B cell (primary cell): ENCODE measurements at places on chromosomes 16 and 17.

- DNase-seq = peak; percentile 32
Measured at GRCh38 chr16:88744577-88745521, 38.5 kb downstream of the CTU2 start.

GRCh38 chr17:82864713-82865248 is 25.0 kb upstream of the ZNF750 start:
- DNase-seq = no peak

GRCh38 chr16:50887500-50888298 is 145.8 kb downstream of the CYLD start:
- DNase-seq = no peak

DNA sequence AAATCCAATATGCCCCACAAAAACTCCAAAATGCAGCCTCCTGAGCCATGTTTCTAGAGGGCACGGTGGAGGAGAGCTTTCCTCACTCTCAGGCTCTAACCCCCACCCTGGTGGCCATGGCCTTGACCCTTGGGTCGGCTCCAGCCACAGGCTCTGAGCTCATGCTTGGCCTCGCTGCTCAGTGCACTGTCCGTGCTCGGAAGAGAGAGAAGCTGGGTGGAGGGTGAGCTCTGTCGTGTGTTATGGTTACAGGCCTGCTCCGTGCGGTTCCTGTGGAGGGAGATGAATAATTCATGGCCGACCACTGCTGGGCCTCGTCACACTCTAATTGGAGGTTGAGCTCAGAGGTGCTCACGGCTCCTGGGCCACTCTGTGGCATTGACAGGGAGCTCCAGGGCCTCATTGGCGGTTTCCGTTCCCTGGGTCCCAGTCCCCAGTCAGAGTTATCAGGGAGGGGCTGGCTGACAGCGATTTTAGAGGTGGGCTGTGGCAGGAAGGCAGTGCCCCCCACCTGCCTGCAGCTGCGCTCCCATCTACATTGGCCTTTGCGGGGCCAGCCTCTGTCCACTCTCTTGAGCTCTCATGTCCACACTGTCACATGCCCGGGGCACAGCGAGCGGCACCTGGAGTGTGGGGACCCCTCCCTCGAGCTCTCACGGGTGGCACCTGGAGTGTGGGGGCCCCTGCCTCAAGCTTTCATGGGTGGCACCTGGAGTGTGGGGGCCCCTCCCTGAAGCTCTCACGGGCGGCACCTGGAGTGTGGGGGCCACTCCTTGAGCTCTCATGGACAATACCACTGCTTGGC is 24.9 kb downstream of the ACSF3 start:
- DNase-seq = no peak

DNA sequence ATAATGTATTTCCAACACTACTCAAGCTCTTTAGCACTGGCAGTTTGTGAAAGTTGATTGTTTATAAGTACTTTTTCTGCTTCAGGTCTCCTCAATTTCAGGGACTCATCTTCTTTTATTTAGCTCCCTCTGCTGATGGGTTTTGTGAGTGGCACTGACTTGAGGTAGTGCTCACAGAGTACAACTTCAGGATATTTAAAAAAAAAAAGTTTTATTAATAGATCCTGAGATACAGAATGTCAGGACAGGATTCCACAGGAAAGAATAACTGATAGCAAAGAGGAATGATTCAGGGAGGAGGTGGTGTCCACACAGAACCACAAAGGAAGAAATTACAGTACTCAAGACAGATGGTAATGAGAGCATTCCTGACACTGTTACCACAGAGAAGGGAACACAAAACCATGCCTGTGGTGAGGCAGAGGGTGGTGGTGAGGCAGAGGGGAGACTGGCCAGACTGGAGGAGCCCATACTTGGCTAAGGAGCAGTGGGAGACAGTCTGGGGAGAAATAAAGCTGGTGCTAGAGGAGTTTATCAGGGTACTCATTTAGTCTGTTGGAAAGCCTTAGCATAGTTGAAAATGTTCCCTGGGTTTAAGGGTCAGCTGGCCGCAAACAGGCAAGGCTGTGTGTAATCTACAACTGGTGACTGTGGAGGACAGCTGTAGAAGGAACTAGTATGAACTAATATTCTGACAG is 63.7 kb downstream of the SPAG9 start:
- peak; percentile 61 for DNase-seq

- DNase-seq = no peak
Measured at GRCh38 chr17:9195411-9195810, 174.1 kb downstream of the NTN1 start.

DNA sequence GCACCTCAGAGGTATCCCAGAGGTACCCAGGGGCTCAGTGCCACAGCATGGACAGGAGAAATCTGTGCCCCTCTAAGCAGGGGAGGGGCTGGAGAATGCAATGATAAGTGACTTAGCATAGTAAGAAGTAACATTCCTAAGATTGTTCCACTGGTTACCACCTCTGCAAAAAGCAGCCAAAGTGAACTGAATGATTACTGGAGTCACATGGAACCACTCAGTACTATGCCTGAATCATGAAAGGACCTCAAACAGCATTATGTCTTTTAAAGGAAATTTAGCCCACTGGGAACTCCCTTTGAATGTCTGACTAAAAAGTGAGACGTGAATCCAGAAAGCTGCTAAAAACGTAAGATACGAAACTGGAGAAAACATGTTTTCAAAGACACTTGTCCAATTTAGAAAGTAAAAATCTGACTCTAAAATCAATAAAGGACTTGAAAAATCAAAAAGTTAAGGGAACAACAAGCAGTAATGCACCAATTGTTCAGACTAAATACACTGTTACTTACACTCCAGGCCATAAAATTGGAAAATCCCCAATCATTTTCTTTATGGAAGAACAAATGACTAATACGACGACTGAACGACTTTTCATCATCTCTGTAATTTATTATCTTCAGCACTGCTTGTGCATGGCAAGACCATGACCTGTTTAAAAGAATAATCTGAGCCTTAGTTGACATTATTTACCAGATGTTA is 38.6 kb downstream of the LITAFD start:
- no peak for DNase-seq
